Right lung (tissue), 10 donors: ENCODE measurements at places on chromosomes 16 and 17.

DNA sequence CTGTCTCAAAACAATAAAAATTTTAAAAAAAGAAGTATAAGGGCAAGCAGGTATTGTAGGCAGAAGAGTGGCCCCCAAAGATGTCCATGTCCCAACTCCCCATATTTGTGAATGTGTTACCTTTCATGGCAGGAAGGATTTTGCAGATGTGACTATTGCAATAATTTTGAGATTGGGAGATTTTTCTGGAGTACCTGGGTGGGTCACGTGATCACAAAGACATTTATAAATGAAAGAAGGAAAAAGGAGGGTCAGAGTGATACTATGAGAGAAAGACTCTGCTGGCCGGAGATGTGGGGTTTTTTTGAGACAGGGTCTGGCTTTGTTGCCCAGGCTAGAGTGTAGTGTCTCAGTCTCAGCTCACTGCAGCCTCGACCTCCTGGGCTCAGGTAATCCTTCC, 27.4 kb upstream of the PAFAH1B1 start:
- no peak for DNase-seq

DNA sequence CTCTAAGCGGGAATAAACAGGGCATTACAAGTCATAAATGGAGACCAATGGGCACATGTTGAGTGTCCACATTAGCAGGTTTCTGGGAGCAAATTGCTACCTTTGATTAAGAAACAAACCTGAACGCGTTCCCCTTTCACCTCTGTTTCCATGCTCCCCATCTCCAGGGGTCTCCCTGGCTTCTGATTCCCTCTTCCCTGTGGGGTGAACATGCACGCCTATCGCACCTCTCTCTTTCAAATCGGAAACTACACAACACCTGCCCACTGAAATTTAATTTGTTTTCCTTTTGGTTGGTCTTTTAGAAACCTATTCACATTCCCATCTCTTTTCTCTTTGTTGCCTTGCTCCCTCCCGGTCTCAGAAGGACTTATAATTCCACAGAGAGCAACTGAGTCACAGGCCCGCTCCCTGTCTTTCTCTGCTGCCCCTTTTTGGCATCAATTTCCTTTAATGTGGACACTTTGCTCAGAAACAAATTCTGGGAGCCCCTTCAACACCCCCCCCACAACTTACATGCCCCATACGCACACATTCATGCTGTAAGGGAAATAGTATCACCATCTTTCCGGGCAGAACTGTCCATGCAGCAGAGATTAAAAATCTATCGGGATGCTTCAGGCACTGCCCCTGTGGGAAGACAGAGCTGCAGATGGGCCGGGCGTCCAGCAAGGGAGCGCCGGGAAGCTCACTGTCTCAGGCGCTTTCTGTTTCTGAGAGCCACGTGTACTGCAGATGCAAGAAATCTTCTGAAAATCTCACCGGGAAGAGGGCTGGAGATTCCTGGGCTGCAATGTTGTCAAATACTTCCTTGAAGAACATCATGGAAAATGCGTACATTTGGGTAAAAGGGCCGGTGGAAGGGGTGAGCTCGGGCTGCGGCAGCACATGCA, 7.2 kb upstream of the FOXF1 start:
- DNase-seq = no peak

DNA sequence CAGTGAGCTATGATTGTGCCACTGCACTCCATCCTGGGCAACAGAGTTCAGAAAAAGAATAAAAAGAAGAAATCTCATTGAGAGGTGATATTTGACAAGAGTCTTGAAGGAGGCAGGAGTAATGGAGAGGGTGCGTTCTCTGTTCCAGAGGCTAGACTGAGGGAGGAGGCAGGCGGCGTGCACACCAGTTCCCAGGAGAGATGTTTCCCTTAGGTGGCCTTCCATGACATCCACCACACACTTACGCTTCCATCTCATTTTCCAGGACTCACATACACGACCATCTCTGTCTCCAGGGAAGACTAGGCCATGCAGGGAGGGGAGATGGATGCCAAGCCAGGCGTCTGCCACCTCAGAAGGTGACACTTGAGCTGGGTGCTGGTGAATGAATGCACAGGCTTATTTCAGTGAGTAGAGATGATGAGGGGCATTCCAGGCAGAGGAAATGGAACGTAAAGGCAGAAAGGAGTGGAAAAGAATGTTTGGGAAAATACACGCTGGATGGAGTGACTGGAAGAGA, 25.3 kb upstream of the N4BP1 start:
- DNase-seq = no peak

DNA sequence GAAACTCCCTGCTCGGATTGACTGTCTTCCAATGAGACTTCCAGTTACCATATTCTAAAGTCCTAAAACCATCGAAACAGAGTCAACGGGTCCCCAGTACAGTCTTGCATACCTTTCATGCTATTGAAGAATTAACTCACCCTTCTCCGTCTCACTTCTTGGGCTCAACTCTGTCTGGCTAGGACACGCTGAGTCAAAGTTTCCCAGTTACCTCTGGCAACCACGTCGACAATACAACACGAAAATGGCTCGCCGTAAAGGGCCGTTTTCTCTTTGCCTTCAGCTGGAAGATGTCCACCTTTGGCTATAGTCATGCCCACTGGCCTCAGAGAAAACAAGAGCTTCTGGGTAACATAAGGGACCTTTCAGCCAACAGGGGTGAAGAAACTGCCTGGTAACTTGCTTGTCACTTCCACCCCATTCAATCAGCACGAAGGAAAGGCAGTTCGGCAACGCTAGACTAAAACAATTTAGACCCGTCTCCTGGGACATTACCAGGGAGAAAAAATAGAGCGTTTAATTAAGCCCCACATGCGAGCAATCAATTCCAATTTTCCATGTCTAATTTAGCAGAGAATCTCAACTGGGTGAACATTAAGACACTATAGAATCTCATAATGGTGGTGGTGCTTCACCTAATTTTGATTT, 21.5 kb downstream of the KCNG4 start:
- no peak for DNase-seq

DNA sequence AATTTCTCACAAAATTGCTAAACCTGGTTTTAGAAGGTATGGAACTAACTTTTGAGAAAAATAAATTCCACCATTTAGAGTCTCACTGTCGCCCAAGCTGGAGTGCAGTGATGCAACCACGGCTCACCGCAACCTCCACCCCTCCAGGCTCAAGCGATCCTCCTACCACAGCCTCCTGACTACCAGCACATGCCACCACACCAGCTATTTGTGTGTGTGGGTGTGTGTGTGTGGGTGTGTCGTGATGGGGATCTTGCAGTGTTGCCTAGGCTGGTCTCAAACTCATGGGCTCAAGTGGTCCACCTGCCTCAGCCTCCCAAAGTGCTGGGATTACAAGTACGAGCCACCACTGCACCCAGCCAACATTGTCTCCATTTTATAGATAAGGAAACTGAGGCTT, 71.3 kb upstream of the NOL11 start:
- DNase-seq = no peak

GRCh38 chr16:51458356-51459140, 307.5 kb upstream of the SALL1 start:
- DNase-seq = no peak

- no peak for DNase-seq
Measured at GRCh38 chr17:29570521-29570920, 2.0 kb downstream of the TP53I13 start.

GRCh38 chr16:48537909-48538745, 71.9 kb downstream of the N4BP1 start:
- DNase-seq = peak; percentile 74

DNA sequence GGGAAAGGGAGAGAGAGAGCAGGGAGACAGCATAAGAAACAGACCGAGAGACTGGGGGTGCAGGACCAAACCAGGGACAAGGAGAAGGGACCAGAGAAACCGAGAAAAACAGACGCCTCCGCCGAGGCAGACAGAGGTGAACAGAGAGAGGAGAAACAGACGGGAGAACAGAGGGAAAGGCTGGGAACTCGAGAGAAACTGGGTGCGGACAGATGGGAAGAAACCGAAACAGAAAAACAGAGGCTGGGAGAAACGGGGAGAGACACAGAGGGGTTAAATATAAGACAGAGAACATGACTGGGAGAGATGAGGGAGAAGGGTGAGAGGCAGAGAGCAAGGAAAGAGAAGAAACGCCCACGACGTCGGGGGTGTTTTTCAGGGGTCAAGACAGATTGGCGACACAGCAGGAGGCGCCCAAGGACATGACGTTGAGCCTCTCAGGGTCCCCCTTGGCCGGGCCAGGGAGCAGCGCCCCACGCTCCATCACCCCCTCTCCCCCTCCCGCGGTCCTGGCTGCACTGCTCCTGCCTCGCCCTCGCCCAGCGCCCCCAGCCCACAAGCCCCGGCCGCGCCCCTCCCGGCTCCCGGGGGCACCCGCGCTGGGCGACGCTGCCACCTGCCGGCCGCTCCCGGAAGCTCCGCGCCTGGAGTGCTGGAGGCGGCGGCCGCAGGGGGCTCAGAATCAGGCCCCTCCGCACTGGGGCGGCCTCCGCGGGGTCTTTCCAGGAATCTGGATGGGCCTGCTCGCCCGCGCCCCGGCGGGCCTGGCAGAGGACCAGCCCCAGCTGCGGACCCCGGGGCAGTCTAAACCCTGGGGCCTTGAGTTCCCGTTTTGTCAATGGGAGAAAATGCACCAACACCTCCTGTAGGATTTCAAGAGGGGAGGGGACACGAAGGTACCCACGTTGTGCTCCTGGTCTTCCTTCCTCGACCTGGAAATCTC, 1.3 kb upstream of the TMEM92 start:
- peak; percentile 59 for DNase-seq
